Hematopoietic multipotent progenitor cell treated with erythropoietin and hydrocortisone succinate and interleukin-3 and kit ligand, for 15 days (in vitro differentiated cells): ENCODE measurements at places on chromosomes 11 and 22.

DNA sequence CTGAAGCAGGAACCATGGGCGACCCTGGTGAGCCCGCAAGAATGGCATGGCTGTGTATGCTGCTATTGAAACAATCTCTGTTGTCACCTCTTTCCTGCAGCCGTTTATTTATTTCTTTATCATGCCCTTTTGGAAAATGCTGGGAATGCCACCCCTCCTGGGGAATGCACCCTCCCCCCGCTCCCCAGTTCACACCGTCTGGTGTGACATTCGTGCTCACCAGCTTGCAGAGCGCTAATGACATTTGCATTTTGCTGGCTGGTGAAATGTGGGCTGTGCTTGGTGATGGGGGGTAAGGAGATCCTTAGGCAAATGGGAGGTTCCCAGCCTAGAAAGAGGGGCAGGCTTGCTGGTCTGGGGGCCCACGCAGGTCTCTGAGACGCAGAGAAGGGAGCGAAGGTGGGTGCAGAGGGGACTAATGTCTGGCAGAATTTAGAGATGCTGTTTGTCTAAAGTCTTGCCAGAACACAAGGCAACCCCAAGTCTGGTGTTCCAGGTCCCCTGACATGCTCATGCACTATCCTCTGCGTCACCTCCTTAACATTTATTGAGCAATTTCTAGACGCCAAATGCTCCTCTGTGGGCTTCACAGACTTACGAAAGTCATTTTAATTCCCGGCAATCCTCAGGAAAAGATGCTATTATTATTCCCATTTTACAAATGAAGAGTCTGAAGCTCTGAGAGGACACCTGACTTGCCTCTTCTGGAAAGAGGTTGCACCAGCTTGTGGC lies 91.7 kb downstream of the TP53I11 start:
- DNase-seq = no peak

- DNase-seq = no peak
These were observed 19.5 kb downstream of the SYT13 start for GRCh38 chr11:45266676-45267020.

DNA sequence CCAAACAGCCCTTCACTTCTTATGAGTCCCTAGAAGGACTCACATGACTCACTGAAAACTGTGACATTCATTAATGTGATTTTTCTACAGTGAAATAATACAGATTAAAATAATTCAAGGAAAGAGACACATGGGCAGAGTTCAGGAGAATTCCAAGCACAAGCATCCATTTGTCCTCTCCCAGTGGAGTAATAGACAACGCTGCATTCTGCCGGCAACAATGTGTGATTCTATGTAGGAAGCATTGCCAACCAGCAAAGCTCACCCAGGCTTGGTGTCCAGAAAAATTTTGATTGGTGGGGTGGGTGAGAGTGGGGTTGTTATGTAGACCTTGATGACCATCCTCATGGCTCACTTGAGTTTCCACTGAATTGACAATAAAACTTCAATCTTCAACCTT lies 123.9 kb downstream of the VPREB1 start:
- DNase-seq = no peak

- DNase-seq = peak; percentile 88
These were observed at the start of gene SAMM50 for GRCh38 chr22:43955040-43955882. SAMM50 (plus strand) TSS chr22:43955442; CDS start chr22:43955578, 136 bp downstream.

- no peak for DNase-seq
These were observed 6.5 kb downstream of the GAL start for GRCh38 chr11:68690671-68691401.

DNA sequence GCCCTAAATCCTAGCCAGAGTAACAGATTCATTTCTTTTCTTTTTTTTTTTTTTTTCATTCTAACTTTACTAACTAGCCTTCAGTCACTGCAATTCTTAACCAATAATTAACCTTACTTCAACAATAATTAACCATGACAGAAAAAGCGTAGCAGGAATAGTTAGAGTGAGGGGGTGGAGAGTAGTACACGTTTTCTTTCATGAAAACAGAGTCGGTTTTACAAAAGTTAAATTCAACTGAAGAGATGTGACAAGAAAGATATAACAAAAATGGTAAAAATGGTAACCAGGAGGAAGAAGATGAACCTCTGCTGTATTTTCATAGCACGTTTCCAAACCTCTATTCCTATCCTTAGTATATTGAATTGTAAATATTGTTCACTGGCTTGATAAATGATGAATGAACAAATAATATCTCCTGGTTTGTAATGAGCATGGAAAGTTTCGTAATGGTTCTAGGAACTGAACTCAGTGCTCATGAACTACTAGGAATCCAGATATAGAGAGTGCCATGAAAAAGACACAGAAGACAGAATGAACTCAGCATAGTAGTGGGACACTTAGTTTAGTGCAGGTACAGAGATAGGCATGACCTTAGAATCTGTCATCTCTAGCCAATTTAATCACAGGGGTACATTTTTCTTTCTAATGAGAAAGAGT lies 116.5 kb upstream of the ANO5 start:
- no peak for DNase-seq

DNA sequence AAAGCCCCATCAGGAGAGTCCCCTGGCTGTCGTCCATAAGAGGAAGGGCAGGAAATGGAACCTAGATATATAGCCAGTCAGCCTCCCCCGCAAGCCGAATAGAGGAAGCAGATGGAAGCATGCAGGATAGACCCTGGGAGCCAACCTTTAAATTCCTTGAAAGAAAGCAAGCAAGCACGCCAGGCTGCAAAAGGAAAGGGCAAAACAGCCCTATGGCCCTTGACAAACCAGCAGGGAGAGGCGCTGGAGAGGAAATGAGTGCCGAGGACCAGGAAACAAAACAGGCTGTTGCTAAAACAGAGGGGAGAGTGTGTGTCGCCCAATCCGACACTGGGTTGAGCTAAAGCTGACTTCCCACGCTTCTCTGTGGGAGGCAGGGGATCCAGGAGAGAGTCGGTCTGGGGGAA lies 203.5 kb upstream of the MTNR1B start:
- DNase-seq = no peak

- DNase-seq = no peak
These were observed 22.3 kb upstream of the NRGN start for GRCh38 chr11:124717421-124717785.

- no peak for DNase-seq
These were observed 4.2 kb upstream of the SYN3 start for GRCh38 chr22:33062361-33062760.

DNA sequence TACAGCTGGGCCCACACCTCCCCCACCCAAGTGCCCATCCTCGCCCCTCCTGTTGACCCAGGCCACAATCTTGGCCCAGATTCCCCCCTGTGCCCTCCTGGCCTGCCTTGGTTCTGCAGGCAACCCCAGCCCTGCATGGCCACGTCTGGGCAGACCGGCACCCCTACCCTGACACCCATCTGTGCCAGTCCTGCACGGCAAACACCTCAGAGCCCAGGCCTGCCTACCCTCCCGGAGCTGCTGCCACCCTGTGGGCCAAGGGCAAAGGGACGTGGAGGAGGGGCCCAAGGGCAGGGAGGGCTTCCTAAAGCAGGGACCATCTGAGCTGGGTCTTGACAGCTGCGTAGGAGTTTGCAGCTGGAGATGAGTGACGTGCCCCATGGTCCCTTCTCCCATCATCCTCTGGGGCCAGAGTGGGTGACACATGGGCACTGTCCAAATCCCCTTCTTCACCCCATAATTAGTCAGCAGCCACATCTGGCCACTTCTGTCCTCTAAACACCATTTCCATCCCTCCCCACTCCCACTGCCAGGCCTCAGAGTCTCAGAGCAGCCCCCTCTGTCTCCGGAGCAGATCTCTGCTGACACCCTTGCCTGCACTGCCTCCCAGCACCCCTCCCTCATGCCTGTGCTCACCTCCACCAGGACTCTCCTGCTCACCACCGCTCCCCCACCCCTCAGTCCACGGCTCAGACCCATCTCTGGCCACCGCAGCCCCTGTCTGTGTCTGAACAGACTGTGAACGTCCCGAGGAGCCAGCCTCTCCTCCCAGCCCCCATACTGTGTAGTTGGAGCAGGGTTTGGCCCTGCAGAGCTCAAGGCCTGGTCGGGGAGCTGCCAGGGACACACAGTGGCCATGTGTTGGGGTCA lies 35.6 kb upstream of the PPARA start:
- no peak for DNase-seq

- DNase-seq = no peak
These were observed 13.4 kb downstream of the DRD4 start for GRCh38 chr11:650482-650881.

DNA sequence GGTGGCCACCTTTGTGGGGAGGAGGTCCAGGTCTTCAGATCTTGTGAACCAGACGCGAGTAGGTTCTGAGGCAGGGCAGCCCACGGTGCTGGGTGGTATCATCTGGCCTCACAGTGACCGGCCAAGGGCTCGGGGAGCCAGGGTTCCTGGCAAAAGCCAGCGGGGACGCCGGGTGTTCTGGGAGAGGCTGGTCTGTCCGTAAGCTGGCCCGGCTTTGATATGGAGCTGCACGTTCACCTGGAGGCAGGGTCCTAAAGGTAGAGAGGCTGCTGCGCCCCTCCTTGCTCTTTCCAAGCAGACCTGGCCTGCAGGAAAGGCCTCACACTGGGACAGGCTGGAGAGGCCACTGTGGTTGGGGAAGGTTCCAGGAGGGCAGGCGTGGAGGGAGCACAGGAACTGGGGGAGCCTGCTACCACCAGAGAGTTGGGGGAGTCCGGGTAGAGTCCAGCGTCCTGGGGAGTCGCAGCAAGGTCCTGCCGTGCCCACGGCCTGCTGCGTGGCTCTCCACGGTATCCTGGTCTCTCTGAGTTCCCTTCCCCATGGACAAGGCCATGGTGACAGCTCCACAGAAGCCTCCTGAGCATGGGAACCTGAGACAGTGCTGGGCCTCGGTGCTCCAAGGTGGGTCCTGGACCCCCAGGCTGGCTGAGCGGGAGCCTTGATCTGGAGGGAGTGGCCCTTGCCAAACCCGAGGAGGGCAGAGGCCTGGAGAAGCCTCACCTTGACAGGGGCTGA lies 452.4 kb upstream of the B3GAT1 start:
- no peak for DNase-seq

- no peak for DNase-seq
These were observed 81.5 kb upstream of the CLDN5 start for GRCh38 chr22:19605508-19606331.

DNA sequence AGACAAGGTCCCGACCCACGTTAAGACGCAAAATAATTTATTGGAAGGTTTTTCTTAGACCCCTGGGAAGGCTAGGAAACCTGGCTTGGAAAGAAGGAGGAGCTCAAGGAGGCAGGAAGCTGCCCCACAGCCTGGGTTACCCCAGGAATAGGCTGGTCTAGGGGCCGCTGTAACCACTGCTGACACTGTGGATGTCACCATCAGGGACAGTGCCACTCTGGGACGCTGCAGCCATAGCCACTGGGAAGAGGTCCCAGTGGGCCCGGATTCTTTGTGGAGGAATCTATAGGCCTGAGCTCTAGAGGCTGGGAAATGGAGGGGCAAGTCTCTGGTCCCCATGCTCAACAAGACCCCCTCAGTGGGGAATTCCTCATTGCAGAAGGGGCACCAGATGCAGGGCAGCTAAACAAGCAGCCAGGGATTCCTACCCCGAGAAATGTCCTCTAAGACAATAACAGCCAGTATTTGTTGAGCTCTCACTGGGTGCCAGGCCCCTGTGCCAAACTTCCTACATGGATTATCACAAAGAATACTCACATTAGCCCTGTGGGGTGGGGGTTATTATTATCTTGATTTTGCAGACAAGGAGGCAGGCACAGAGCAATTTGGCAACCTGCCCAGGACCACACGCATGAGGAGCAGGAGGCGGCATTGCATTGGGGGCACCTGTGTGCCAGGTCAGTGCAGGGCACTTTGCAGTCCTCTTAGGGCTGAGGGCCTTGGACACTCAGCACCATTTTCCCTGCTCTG lies 19.5 kb upstream of the CHKA start:
- DNase-seq = no peak

GRCh38 chr11:91219535-91219934 lies 996.7 kb upstream of the CHORDC1 start:
- DNase-seq = no peak

DNA sequence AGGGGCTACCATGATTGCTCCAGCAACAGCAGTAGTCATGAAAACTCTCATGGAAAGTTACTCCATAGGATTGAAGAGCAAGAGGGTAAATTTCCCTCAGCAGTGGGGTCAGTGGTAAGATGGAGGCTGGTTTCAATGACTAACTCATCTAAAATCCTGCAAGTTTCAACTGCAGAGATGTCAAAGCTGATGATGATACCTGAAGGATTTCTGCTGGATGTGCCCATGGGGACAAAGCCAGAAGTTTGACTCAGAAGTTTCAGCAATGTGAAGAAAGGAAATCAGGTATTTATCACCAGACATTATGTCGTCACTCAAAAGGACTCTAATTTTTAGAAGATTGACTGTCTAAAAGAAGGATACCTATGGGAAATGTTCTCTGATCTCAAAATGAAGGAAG lies 29.1 kb downstream of the RAB38 start:
- no peak for DNase-seq

GRCh38 chr11:57422669-57423068 lies 4.3 kb downstream of the SLC43A3 start:
- DNase-seq = no peak

DNA sequence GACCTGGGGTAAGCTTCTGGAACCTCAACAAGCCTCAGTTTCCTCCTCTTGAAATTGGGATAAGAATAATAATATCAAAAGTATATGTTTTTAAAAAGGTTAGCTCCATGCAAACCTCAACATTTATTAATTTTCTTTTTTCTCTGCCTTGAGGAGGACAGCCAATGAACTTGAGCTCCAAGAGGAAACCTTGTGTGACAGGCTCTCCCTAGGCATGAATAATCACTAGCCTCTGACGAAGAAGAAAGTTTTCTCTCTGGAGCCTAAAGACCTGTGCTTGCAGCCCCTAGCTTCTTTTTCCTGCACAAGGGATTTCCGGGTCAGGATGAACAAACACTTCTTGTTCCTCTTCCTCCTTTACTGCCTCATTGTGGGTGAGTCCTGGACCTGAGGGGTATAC lies at the start of gene PATE3:
Gene PATE3 (plus strand): TSS at position 301 of the 400 bp plus-strand sequence. CDS start 25 bp downstream, at position 326.
- DNase-seq = no peak

- DNase-seq = no peak
These were observed 82.8 kb downstream of the IGLL1 start for GRCh38 chr22:23497016-23497885.

- DNase-seq = no peak
These were observed 1.4 kb downstream of the PSMA1 start for GRCh38 chr11:14518820-14519219.

DNA sequence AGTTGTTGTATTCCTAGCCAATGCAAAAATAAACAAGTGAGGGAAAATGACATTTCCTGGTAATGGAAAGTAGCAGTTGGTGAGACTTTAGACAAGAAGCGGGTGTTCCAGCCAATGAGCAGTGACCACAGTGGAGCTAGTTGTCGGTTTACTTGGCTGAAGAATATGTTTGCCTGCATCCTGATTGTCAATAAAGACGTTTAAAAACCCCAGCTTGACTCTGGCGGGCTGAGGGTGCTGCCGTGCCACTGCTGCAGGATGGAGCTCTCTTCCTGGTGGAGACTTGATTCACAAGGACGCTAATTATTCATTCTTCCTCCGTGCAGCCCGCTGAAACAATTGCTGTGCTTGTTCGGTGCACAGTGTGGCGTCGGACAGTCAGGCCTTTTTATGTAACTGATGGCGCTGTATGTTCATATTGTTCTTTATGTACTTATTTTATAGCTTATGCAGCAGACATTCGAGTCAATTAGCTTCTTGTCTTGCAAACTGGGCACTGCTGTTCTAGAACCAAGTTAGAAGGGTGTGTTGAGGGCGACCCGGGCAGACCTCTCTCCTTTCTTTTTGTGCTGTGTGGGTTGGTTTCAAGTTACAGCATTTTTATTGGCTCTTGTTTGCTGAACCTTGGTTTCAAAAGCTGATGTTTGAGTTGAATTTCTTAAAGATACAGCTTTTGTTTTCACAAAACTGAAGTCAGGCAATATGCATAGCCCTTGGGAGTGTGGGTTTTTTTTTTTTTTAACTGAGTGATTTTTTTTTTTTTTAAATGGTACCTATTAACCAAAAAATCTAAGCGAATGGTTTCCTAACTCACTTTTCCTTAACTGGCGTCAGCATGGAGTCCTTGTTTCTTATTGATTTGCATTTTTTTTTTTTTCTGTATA lies 153.9 kb downstream of the TEAD1 start:
- no peak for DNase-seq
